ENCODE measurements at places on chromosomes 13 and 19.
A peak's percentile ranks its signal among the peaks of the same experiment; 100 is the strongest.

DNA sequence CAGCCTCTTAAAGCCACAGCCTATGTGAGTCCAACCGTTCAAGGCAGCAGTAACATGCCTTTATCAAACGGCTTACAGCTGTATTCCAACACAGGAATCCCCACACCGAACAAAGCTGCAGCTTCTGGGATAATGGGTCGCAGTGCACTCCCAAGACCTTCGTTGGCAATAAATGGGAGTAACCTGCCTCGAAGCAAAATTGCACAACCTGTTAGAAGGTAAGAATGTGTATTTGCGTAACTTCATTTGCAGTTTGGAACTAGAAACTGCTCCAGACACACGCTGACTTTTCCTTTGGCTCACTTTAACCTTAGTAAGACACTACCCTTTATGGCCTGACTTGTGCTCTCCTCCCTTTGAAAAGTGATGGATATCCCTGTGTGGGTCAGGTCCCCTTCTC lies 63.4 kb downstream of the SLAIN1 start:
- no peak for DNase-seq

GRCh38 chr13:21738630-21739029 lies 67.8 kb downstream of the FGF9 start:
- no peak for DNase-seq

- peak; percentile 59 for DNase-seq
These were observed 706 bp upstream of the DNAJC3 start for GRCh38 chr13:95676105-95676761.

DNA sequence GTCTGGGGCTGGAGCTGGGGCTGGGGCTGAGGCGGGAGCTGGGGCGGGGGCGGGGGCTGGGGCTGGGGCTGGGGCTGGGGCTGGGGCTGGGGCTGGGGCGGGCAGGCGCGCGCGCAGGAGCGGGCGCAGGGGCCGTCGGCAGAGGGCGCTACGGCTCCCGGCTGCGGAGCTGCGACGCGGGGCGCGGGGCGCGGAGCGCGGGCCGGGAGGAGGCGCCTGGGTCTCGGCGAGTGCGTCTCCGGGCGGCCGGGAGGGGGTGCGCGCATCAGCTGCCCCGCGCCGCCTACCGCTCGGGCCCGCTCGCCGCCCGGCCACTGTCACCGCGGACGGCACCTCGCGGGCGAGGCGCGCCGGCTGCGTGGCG lies 422 bp upstream of the MTUS2 start:
- peak; percentile 55 for DNase-seq

- no peak for DNase-seq
These were observed 29.5 kb downstream of the SLC15A1 start for GRCh38 chr13:98722958-98723357.

- peak; percentile 4 for DNase-seq
These were observed 713.7 kb downstream of the SLITRK1 start for GRCh38 chr13:83168590-83168989.

GRCh38 chr19:42089772-42090171 lies 13.8 kb downstream of the ZNF574 start:
- DNase-seq = no peak

GRCh38 chr13:25882466-25883357 lies 169.1 kb downstream of the SHISA2 start:
- DNase-seq = peak; percentile 78

DNA sequence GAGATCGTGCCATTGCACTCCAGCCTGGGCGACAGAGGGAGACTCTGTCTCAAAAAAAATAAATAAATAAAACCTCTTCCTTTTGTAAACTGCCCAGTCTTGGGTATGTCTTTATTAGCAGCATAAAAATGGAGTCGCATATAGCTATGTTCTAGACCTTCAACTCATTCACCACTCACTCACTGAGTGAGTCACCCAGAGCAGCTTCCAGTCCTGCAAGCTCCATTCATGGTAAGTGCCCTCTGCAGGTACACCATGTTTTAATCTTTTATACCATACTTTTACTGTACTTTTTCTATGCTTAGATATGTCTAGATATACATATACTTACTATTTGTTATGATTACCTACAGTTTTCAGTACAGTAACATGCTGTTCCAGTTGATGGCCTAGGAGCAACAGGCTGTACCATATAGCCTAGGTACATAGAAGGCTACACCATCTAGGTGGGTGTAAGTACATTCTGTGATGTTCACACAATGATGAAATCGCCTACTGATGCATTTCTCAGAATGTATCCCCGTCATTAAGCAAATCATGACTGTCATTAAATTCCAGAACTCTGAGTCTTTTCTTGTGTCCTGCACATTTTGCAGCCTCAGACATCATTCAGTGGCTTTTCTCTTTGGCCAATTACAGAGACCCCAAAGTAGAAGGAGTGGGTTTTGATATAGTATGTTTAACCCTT lies 13.7 kb upstream of the FARP1 start:
- peak; percentile 46 for DNase-seq

DNA sequence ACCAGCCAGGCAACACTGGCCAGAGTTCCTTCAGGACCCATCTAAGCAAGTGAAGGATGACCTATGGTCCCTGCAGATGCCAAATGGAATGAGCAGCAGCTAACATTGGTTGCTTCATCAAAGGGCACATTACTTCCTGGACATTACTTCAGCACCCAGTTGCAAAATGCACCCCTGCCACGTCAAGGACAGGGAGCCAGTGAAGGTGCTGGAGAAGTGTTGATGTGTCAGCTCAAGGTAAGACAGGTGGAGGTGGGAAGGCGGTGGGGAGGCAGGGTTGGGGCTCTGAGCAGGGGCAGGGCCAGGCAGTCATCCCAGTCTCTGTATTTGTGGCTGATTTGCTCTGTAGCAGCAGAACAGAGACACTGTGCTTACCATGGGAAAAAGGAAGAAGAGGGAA lies 14.6 kb downstream of the CSNK1A1L start:
- DNase-seq = peak; percentile 16

- DNase-seq = no peak
These were observed 4.4 kb downstream of the CHMP2A start for GRCh38 chr19:58550362-58551122.

DNA sequence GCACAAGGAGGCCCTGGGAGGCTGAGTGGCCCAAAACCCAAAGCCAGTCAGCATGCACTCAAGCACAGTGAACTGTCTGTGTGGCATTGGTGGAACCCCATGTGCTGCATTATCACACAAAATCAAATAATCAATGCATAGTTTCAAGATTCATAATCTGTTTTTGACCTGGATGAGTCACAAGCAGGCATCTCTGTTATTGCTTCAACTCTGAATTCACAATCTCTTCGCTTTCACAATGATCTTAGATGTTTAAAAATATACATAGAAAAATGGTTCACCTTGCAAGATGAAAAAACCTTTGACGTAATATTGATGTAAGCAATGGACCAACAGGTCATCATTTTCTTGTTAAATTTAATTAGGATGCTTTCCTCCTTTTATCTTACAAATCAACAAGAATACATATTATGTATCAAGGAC lies 455.4 kb downstream of the IRS2 start:
- DNase-seq = peak; percentile 80

DNA sequence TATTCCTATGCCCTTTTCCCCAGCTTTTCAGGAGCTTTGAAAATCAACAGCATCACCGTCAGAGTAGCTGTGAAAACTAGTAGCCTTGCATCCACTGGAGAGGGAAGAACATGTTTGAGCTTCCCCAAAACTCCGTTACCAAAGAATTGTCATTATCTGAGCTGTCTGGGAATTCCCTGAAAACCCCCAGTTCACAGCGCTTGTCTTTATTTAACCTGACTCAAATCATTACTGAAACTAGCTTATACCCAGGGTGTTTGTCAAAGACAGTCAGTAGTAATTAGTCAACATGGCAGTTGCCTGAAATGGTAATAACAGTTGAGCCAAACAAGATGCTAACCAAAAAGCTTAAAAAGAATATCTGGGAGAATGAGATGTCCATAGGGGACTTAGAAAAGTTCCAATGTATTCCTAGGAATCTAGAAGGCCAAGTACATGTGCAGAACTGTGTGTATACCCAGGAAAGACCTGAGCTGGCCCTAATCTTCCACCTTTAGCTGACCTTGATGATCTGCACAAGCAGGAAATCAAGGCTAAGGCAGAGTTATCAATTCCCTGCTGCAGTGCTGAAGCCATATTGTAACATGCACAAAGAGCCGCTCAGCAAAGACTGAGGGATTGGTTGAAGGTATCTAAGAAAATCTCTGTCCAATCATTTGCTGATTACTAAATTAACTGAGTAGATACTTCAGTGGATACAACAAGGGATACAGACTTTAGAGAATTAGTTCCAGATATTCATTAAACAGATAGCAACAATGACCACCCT lies 130.8 kb downstream of the KL start:
- no peak for DNase-seq

DNA sequence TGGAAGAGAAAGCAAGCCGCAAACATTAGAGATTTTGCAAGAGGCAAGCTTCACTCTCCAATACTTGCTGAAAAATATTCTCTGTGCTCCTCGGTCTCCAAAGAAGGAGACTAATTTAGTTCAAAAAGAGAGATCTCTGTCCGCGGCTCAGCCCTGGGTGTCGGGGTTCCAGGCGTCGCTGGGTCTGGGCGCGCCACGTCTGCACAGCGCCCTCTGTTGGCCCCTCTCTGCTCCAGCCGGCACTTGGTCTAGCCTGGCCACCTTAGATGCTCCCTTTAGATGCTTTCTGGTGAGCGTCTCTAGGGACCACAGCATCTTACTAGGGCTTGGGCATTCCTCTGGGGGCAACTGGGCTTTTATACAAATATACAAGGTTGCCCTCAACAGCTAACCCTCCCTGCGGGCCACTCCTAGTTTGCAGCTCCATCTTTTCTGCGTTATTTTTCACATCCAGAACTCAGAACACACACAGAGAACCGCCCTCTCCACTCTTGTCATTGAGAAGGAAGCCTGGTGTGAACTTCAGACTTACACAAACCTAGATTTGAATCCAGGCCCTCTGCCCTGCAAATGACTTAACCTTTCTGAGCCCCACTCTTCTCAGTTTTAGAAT lies 78.3 kb downstream of the CYSLTR2 start:
- DNase-seq = peak; percentile 60

GRCh38 chr13:99974939-99975561 lies 3.5 kb upstream of the ZIC5 start:
- DNase-seq = no peak

DNA sequence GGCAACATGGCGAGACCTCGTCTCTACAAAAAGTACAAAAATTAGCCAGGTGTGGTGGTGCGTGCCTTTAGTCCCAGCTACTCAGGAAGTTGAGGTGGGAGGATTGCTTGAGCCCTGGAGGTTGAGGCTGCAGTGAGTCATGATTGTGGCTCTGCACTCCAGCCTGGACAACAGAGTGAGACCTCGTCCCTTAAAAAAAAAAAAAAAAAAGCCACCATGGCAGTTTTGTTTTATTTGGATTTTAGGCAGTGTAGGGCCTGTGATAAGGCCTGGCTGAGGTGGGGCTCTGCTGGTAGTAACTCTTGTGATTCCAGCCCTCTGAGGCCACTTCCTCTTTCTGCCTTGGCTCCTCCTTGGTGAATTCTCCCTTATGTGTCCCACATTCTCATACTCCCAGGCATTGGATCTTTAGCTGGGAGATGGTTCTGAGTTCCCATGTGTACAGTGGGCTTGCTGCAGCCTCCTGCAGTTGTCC lies 39.2 kb downstream of the GATAD2A start:
- DNase-seq = peak; percentile 43

DNA sequence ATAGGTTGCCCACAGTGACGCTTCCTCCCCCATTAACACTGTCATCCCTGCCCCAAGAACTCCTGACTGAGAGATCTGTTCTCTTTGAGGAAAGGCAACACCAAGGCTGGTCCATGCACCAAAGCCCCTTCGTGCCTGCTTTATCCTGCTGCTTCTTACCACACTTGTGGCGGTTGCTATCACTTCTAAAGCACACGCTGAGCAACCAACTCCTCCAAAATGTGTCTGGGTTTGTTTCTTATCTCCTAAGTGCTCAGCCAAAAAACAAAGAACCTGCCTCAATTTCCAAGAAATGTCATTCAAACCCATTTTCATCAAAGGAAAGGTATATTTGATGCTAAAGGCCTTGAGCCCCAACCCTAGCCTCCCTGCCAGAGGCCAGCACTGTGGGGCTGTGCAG lies 14.6 kb downstream of the ATP7B start:
- no peak for DNase-seq

DNA sequence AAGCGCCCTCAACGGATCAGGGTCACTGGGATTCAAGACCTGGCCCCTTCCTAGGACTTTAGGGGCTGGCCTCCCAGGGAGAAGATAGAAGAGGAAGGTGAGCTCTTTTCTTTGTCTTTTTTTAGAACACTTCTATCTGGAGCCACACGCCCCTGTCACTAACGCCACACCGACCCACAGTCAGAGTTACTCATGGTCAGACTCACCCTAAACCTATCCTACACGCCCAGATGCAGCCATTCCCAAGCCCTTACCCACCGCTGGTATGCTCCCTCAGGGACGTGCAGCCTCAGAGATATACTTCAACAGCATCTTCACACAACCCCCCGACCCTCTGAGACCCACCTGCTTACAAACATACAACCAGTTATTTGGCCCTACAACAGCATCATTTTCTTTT lies 29.9 kb upstream of the MUC16 start:
- no peak for DNase-seq

- DNase-seq = no peak
These were observed 12.2 kb downstream of the TPP2 start for GRCh38 chr13:102608974-102609373.

- DNase-seq = no peak
These were observed 148.1 kb downstream of the NHLRC3 start for GRCh38 chr13:39186205-39186875.

DNA sequence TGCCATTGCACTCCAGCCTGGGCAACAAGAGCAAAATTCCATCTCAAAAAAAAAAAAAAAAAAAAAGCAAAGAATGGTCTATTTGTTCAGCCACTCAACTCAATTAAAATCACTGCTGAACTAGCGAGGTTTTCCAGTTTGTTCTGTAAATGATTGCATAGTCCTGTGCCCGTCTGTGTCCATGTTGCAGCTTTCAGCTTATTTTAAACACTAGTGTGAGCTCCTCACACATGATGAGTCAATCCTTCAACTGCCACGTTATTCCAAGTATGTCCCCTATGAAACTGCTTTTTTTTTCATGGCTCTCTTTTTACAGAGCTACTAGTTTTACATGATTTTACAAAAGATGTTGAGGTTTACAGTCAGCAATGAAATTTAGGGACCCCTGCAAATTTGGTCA lies 12.2 kb downstream of the SUGP2 start:
- DNase-seq = peak; percentile 75

GRCh38 chr13:43021926-43022670 lies 1.3 kb upstream of the DNAJC15 start:
- DNase-seq = peak; percentile 85

DNA sequence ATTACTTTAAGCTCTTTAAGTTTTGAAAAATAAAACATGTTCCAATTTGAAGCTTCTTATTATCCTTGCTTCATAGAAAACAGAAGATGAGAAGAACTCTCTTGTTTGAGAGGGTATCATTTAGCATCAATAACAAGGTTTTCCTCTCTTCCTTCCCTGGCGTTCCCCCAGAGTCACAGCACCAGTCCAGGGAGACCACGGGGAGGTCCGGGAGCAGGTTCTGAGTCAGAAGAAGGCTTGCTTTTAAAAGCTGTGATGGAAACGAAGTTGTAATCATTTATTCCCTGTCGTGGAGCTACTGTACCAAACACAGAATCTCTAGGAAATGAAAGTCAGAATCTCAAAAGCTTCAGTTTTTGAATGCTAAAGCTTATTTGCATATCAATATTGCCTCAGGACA lies 174.0 kb upstream of the LSM14A start:
- no peak for DNase-seq

- DNase-seq = no peak
These were observed 205.3 kb downstream of the MZT1 start for GRCh38 chr13:72521940-72522661.

Data from choroid plexus epithelial cell (primary cell).